ENCODE measurements at places on chromosomes 2 and 18.

- no peak for DNase-seq
These were observed 37.4 kb downstream of the NPAS2 start for GRCh38 chr2:100857341-100857740.

DNA sequence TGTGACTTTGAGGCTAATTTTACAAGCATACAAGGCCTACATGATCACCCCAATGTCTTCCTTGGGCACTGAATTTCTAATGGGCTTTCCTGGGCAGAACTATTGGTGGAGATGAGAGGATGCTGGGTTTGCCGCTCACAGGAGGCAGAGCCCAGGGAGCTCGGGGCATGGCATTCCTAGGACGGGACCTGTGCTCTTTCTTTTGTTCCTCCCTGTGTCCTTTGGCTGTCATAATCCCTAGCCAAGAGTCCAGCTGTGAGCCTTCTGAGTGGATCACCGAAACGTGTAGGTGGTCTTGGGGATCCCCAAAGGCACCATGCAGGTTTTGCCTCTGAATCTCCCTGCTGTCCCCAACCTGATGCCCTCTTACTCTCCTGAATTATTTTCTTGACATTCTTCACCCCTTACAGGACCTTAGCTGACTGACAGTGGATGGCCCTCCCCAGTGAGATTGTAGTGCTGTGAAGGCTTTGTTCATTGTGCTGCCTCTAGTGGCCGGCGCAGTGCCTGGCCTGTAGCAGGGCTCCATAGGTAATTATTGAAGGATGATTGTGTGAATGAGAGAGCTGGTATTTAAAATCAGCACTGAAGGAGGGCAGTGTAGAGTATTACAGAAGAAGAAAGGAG lies 221.9 kb downstream of the ZNF407 start:
- DNase-seq: no peak

DNA sequence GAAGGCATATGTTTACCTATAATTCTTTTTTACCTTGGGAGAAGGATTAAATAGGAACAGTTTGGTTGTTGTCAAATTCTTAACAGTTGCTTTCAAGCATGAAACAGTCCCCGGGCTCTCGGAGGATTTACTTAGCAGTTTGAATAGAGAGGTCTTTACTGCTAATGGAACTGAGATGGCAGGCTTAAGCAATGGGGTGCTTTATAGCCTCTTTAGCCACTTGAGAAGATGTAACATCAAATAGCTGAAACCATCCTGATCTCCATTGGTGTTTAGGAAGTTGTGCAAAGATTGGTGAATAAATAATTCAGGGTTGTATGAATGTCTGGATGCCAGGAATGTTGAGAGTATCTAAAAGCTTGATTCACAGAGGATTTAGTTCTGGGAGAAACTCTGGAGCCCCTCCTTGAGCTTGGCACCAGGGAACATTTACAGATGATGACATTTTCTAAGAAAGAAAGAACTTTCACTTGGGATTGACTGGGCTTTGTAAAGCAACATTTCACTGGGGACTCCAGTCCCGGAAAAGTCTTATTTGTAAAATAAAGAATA lies 51.9 kb downstream of the PTPRM start:
- no peak for DNase-seq

DNA sequence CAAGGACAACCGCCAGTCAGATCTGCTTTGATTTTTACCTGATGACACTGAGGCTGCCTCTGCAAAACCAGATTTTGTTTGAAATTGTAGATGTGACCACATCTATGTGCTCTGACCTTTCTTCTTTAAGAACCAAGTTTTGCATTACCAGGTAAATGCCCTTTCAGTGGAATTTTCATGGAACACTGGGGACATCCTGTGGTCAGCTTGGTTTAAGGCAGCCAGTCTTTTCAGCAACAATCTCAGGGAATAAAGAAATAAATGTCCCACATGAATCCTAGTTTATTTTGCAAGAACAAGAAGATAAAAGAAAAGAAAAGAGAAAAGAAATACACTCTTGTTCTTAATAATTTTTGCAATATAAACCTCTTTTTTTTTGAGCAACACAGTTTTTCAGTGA lies 90.6 kb downstream of the POU3F3 start:
- no peak for DNase-seq

- DNase-seq: no peak
These were observed 191.5 kb downstream of the SLC8A1 start for GRCh38 chr2:40260437-40260836.
